ENCODE measurements at places on chromosomes 2 and 18. TPM values are rescaled to one million over a fixed set of nuclear protein-coding genes. Genes with fewer than 3 reads are reported as not detected.

MALL gene
- 138 TPM for total RNA-seq

KLHL41 gene
- 0.37 TPM for total RNA-seq

ANKRD29 gene
- 9.7 TPM for total RNA-seq

GTF3C2 gene
- total RNA-seq = 59.7 TPM

TMBIM1 gene
- total RNA-seq = 127 TPM

SRD5A2 gene
- total RNA-seq = 0.01 TPM

GAL3ST2 gene
- 0.34 TPM for total RNA-seq

CYP26B1 gene
- 18.3 TPM for total RNA-seq

HOXD12 gene
- not detected for total RNA-seq

VWC2L gene
- not detected for total RNA-seq

FANCL gene
- 28.6 TPM for total RNA-seq

NOL4 gene
- total RNA-seq = not detected

C18orf54 gene
- 2.9 TPM for total RNA-seq

AQP12A gene
- total RNA-seq = not detected

FAM228A gene
- total RNA-seq = not detected

RIT2 gene
- total RNA-seq = not detected

ARID5A gene
- total RNA-seq = 7.6 TPM
